ENCODE measurements at places on chromosomes 3 and 15. TPM values are rescaled to one million over a fixed set of nuclear protein-coding genes. Genes with fewer than 3 reads are reported as not detected.

GRCh38 chr3:71582036-71582611, 1.4 kb downstream of the FOXP1 start:
- no peak for DNase-seq

GRCh38 chr15:81360491-81360890, 13.5 kb downstream of the TMC3 start:
- no peak for DNase-seq

The NT5DC2 gene
- total RNA-seq: 2.3 TPM

DNA sequence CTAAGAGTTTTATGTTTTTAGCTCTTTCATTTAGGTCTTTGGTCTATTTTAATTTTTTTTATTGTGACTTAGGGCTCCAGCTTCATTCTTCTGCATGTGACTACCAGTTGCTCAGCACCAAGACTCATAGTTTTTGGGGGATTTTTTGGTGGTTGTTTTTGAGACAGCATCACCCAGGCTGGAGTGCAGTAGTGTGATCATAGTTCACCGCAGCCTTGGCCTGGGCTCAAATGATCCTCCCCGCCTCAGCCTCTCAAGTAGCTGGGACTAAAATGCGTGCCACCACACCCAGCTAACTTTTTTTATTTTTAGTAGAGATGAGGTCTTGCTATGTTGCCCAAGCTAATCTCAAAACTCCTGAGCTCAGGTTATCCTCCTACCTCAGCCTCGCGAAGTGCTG, 19.4 kb downstream of the CDV3 start:
- DNase-seq: no peak

Data from T-helper 17 cell (primary cell).